ENCODE measurements at places on chromosomes 1 and 21. TPM values are rescaled to one million over a fixed set of nuclear protein-coding genes. Genes with fewer than 3 reads are reported as not detected.

DNA sequence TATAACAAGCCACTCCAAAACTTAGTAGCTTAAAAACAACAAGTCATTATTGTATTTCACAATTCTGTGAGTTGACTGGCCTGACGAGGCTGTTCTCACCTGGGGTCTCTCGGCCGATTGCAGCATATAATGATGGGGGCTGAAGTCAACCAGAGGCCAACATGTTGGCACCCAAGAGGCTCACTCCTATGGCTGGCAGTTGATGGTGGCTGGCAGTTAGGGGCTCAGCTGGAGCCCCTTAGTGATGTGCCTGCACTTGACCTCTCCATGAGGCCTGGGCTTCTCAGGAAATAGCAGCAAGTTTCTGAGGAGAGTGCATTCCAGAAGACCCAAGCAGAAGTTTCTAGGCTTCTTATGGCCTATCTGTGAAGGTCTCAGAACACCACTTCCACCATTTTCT lies 459.4 kb downstream of the NPHP4 start:
- DNase-seq, result no peak

The RAD54L gene
- polyA plus RNA-seq, result 5.1 TPM

The SPATA17 gene
- polyA plus RNA-seq, result 2.9 TPM

DNA sequence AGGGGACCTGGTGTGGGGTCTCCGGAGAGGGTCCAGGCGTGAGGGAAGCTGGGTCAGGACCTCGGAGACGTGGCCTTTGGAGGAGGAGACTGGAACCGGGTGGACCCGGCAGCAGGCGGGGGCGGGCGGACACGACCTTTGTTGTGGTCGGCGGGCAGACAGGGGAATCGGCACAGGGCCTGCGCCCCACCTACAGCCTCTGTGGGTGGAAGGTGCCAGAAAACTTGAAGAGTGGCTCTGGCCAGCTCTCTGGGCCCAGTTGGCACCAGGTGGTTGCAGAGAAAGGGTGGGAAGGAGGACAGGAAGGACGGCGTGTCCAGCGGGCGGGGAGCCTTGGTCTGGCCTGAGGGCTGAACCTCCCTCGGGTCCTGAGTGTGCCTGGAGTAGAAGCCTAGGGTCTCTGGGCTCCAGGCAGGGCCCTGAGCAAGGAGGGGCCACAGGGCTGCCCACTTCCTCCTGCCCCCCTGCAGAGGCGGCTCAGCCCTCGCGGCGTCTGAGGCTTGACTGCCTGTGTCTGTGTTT lies 7.7 kb upstream of the TTLL10 start:
- no peak for DNase-seq

DNA sequence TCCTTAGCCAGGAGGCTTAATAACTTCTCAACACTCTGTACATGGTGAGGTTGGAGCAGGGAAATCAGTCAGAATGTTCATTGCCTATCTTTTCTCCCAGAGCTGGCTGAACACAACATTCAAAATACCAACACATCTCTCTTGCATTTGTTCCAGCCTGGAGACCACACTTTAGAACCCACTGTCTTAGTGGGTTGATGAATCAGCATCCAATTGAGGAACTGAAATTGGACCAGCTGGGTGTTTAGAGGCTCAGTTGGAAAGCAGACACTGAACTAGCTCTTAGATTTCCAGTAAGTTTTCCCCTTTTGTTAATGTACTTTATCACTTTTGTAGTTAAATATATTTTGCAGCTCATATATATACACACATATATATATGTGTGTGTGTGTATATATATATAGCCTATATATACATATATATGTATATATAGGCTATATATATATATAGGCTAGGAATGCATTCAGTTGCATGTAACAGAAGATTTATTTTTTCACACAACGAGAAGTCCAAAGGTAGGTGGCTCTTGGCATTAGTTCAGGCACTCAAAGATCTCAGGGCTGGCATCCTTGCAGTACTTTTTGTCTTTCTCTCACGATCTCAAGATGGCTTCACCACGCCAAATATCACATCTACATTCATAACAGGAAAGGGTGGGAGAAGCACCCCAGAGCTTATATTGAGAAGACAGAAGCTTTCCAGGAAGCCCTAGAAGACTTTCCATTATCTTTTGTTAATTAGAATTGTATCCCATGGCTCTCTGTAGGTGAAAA lies 35.0 kb upstream of the HUNK start:
- DNase-seq, result no peak

The SUCO gene
- 30.8 TPM for polyA plus RNA-seq

DNA sequence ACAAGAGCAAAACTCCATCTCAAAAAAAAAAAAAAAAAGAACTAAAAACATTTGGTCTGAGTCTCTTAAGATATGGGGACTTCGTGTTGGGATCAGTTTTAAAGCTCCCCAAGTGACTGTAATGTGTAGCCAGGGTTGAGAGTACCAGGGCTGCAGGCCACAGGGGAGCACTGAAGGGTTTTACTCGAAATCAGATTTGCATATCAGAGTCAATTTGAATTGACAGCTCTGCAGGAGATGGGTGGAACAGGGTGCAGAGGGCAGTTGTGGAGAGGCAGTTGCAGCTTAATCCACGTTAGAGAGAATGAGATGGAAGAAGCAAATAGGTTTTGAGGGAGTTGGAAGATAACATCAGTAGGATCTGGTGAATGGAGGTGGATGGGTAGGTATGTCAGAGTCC lies 20.6 kb upstream of the ELOA start:
- DNase-seq, result no peak

DNA sequence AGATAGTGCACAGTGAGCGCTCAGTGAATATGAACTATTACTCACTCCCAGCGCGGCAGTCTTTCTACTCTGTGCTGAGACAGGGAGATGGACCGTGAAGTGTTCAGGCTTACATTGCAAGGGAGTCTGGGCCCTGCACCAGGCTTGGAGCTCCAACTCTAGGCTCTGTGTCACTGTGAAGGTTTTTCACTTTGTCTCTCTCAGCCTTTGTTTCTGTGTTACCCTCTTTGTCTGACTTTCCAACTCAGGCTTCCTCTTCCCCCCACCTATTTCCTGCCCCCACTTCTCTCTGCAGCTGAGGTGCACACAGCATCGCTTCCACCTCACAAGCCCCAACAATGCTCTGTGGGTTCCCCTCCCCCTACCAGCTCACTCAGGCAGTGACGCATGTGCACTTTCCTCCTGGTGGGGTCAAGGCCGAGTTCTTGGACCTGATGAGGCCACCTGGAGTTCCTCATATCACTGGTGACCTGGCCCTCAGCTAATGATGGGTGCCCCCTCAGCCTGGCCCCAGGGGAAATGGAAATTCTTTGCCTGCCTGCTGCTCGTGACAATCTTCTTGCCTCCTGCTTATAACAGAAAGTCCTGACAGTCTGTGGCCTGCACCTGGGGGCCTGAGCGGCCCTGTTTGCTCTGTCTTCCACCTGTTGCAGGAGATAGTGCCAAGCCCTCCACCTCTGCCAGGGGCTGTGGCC lies 1.1 kb upstream of the LCK start:
- DNase-seq, result no peak

DNA sequence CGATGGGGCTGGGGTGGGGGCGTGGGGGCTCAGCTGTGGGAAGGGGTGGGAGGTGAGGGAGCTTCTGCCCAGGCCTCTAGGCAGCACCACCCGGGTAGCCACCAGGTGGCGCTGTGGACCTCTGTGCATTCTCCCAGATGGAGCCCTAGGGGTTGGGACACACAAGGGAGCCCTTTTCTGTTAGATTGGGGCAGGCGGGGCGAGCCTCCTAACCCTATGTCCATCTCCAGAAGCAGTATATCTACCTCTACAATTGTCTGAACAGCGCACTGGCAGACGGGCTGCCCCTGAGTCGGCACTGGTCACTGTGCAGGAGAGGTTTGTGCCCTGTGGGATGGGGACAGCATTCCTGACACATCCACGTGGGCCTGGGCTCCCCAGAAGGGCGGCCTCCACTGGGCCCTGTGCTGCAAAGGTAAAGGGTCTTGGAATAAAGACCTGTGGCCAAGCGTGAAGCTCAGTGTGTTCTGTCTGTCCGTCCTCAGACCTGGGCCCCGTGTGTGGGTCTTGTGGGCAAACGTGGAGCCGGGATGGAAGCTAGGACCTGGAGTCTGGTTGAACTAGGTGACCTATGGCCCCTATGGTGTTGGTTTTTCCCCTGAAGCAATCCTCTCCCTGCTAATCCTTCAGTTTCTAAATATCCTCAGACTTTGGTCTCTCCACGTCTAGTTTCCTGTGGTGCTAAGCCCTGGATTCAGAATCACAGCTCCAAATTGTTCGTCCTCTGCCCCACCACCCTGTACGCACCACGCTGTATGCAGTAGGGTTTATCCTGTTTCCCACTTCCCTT lies 4.4 kb upstream of the LGR6 start:
- peak; percentile 60 for DNase-seq

The INAVA gene
- 5.8 TPM for polyA plus RNA-seq

DNA sequence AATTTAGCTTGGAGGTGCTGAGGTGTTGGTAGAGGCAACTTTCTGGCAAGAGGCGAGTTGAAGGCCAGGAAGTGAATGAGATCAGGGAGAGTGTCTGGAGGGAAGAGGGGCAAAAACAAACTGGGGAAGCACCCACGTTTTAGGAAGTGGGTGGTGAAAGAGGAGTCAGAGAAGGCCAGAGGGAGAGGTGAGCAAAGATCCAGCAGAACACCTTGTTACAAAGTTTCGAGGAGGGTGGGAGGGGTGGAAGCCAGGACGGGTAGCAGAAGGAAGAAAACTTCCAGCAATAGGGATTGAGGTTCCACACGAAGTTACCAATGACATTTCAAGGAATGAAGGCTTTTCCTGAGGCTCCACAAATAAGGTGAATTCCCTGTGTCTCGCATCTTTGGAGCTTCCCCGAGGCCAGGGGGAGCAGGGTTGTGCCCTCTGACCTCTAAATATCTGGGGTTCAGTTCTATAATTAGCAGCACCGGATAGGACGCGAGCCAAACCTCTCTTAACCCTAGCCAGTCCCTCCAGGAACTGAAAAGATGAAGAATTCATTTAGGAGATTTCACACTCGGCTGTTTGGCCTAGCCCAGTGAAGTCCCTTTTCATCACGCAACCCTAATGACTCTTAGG lies 578 bp upstream of the SESN2 start:
- DNase-seq, result no peak

The ATAD3B gene
- 13.3 TPM for polyA plus RNA-seq

- DNase-seq, result no peak
Observed at GRCh38 chr1:162387226-162388082, 5.9 kb downstream of the C1orf226 start.

The SLC9C2 gene
- polyA plus RNA-seq, result not detected

DNA sequence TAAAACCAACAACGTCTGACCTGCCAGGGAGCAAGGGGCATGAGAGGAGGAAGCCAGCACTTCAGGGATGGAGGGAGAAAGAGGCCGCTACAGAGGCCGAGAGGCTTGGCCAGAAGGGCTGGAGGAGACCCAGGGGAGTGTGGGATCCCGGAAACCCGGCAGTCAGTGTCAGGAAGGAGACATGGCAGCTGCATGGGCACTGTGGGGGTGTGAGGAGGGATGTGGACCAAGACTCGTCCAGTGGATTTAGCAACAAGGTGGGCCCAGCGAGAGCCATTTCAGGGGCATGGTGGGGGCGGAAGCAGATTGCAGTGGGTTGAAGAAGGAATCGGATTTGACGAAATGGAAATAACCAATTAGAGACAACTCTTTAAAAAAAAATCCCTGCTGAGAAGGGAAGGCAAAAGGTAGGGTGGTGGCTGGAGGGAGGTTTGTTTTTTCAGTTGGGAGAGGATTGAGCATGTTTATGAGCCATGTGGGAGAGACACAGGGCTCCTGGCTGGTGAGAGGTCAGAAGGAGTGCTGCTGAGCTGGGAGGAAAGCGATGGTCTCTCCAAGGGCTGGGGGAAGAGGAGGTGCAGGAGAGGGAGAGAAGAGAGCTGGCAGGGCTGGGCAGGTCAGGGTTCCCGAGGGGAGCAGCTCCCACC lies 4.4 kb downstream of the B4GALT2 start:
- no peak for DNase-seq

DNA sequence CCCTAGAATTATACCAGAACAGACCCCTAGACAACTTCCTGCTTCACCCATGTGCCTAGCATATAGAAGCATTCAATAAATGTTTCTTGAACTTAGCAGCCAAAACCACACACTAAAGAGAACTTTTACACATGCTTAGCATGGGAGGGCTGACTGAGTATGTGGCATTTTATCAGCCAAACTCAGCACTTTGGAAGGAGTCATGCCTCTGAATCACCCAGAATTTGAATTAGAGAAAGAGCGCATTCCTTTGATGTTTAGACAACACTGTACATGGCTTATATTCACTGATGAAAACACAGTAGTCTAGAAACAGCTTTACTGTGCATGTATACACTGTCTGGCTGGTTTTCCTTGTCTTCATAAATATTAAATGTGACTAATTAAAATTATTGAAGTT lies 26.1 kb downstream of the SPAG17 start:
- DNase-seq, result peak; percentile 12

The CLCA1 gene
- polyA plus RNA-seq, result not detected

- peak; percentile 15 for DNase-seq
Observed at GRCh38 chr1:176838276-176838995, 326.1 kb downstream of the ASTN1 start.

- DNase-seq, result no peak
Observed at GRCh38 chr1:3776231-3776961, 3.8 kb downstream of the SMIM1 start.

GRCh38 chr1:186628910-186629309 lies 51.3 kb downstream of the PTGS2 start:
- no peak for DNase-seq

- DNase-seq, result peak; percentile 87
Observed at GRCh38 chr1:202165267-202165941, 5.0 kb upstream of the PTPN7 start.

The PBXIP1 gene
- polyA plus RNA-seq, result 122 TPM

The GPA33 gene
- polyA plus RNA-seq, result 0.16 TPM

- DNase-seq, result no peak
Observed at GRCh38 chr1:2384941-2385481, 6.3 kb downstream of the MORN1 start.

The DENND2C gene
- 11.3 TPM for polyA plus RNA-seq

DNA sequence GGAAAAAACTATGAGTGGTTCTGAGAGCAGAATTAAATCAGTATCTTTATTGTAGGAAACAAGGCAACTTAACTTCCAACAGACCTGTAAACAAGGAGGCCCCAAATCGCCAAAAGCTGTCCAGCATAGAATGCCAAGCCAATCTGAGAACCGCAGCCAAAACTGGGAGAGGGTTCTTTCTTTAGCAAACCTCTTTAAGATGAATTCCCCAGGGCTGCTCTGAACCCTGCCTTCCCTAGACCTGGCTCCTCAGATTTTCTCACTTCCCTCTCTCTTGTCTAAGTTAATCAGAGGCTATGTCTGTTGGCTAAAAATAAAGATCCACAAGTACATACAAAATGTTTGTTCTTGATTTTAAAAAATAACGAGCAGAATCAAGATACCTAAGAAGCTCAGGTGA lies 141.4 kb downstream of the SMYD3 start:
- DNase-seq, result no peak

GRCh38 chr1:230281556-230281955 lies 144.6 kb downstream of the PGBD5 start:
- DNase-seq, result no peak

GRCh38 chr1:161503394-161503748 lies 1.9 kb upstream of the FCGR2A start:
- no peak for DNase-seq

The CD101 gene
- 4.6 TPM for polyA plus RNA-seq

Measured in muscle of back (tissue), 13 donors.